H7 (cell line): ENCODE measurements at places on chromosomes 6 and 20.

GRCh38 chr6:66599541-66599940 is 892.5 kb upstream of the EYS start:
- no peak for DNase-seq

GRCh38 chr6:37861452-37861851 is 41.9 kb downstream of the ZFAND3 start:
- no peak for DNase-seq

GRCh38 chr6:33977606-33978411 is 168.1 kb downstream of the GRM4 start:
- peak; percentile 37 for DNase-seq

DNA sequence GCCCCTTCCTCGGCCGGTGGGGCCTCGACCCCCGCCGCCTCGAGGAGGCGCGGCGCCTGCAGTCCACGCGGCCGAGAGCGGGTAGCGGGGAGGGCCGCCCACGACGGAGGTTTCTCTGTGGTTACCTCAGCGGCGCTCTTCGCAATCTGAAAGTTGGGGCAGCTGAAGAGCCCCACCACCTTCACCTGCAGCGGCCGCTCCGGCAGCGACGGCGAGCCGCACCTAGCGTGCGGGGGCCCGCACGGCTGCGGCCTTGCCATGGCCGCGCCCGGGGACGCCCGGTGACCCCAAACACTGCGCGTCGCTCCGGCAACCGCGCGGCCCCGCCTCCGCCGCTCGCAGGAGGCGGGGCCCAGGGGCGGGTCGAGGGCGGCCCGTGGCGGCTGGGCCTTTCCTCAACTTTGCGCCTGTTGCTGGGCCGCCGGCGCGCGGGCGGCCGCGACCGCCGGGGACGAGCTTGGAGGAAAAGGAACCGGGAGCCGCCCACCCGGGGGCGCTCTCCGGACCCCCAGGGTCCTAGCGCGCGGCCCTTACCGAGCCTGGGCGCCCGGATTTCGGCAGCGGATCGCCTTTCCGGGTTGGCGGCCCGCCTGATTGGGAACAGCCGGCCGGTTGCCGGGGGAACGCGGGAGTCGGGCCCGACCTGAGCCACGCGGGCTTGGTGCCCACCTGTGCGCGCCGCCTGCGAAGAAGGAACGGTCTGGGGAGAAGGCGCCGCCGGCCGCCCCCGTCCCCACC is at the start of the genes PPIL6 and SMPD2:
Gene PPIL6 (minus strand): TSS at position 298 of the 738 bp plus-strand sequence. CDS start 38 bp downstream, at position 260.
Gene SMPD2 (plus strand): TSS at position 394 of the 738 bp plus-strand sequence. CDS start 398 bp downstream, outside the sequence.
- DNase-seq: peak; percentile 99
